ENCODE measurements at places on chromosomes 2 and 18.

DNA sequence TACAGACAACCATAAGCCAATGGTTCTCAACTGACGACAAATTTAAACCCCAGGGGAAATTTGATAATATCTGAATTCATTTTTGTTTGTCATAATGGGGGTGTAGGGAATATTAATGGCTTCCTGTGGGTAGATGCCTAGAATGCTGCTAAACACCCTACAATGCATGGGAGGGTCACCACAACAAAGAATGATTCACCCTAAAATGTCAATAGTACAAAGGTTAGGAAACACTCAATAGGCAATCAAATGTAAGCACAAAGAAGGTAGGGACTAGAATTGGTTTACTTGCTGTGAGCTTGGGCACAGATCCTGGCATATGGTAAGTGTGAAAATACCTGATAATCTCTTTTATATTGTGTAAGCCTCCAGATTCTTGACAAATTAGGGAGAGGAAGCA is 20.1 kb upstream of the FANCL start:
- no peak overlapping the region for H3K27ac ChIP-seq
- no peak for DNase-seq
- no peaks in the 10 kb centered on the region for H3K4me1 ChIP-seq

DNA sequence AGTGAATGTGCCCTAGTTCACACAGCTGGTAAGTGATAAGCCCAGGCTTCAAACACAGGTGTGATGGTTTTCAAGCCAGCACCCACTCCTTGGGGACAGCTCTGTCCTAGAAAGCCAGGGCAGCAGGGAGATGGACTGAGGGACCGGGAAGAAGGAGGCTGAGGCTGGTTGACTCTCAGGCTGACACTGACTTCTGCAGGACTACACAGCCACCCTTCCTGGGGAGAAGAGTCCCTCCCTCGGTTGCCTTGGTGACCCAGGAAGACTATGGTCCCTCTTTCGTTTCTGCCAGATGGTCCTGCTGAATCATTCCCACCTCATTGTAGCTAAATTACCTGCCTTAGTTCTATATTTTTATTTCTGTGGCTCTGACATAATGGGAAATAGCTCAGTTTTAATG is 11.3 kb upstream of the FSHR start:
- H3K27ac ChIP-seq: no peak overlapping the region
- DNase-seq: no peak
- H3K4me3 ChIP-seq: no peak overlapping the region
- no peaks in the 10 kb centered on the region for H3K4me1 ChIP-seq

DNA sequence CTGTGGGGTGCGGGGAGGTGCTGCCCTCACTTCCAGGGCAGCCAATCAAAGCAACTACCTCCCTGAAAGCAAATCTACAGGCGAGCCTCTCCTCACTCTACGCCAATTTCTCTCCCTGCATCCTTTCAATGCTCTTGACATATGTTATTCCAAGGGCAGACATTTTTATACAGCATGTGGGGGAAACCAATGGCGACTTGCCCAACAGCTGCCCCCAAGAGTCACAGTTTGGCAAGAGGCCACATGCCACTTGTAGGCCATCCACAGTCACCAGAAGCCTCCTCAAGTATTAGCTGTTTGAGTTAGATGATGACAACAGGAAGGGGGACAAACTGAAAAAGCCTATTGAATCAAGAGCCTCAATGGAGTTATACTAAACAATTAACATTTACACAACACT is 114.6 kb downstream of the MYO5B start:
- H3K27ac ChIP-seq: peak overlapping the region; percentile 27
- no peaks in the 10 kb centered on the region for H3K36me3 ChIP-seq
- no peak for DNase-seq

DNA sequence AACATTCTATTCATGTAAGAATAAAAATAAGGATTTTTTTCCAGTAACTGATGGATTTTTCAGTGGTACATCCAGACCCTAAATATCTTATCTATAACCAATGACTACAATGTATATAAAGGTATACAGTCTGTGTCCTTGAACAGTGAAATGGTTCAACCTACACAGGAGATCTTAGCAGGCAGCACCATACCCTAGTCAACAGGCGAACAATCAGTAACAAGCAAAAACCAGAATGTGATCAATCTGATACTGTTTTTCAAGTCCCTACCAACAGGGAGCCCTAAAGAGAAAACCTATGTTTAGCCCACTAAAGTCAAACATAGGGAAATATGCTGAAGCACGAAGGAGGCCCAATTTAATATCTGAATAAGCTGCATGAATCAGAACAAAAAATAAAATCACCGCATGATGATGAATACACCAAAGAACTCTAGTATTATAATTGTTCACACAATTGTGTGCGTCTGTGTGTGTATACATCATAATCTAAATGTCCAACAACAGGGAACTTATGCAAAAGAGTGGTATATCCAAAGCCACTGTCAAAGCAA is 26.0 kb downstream of the PTPN2 start:
- H3K4me1 ChIP-seq: peaks cover 9% of the 10 kb centered on the region
- no peak overlapping the region for H3K27ac ChIP-seq
- no peaks in the 10 kb centered on the region for H3K36me3 ChIP-seq
- H3K4me3 ChIP-seq: no peak overlapping the region
- no peaks in the 10 kb centered on the region for H3K27me3 ChIP-seq

DNA sequence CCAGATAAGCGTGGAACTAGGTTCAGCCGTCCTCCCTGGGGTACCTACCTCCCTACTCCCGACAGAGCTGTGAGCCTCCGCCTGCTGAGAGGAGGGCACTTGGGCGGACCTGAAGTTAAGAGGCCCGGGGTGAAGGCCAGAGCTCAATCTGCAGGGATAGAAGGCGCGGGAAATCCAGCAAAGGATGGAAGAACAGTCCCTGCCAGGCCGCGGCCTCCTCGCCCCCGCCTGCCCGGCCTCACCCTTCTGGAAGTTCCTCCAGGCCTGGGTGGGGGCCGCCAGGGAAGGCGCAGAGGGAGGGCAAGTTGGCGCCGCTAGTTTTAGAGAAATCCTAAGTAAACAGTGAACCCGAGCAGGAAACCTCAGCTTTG is 13.0 kb downstream of the EN1 start:
- no peak overlapping the region for H3K27ac ChIP-seq
- no peaks in the 10 kb centered on the region for H3K4me1 ChIP-seq
- H3K36me3 ChIP-seq: no peaks in the 10 kb centered on the region
- no peak for DNase-seq
- H3K27me3 ChIP-seq: no peaks in the 10 kb centered on the region

DNA sequence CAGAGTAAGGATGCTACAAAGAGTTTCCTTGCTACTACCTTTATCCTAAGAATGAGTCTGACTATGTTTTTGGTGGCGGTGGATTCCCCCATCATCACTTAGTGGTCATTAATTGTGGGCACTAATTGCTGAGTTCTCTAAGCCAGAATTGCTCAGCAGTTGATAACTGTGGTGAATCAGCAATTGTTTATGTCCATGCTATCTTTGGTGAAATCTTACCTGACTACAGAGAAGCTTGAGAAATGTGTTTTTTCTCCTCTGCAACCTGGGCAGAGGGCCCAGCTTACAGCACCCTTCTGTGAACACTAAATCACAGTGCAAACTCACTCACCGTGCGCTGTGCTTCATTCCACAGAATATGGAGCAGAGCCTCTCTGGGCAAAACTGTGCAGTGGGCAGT is 683.6 kb downstream of the CNTNAP5 start:
- no peak for DNase-seq
- H3K4me3 ChIP-seq: no peak overlapping the region
- no peaks in the 10 kb centered on the region for H3K27me3 ChIP-seq
- H3K27ac ChIP-seq: no peak overlapping the region

DNA sequence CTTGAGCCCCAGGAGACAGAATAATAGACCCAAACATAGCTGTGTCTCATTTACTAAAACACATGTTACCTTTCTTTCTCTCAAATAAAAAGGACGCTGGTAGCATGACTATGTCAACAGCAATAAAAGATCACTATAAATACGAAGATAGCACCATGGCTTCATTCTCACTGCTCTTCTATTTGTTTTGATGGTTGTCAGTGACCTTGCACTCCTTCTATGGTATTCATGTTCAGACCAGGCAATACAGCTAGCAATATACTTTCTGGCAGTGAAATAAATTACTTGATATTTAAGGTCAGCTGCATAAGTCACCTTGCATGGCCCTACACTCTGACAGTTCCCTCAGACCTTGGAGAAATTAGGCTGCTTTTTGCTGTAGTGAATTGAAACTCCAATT is 263.2 kb upstream of the CDH7 start:
- no peaks in the 10 kb centered on the region for H3K36me3 ChIP-seq
- no peaks in the 10 kb centered on the region for H3K27me3 ChIP-seq
- DNase-seq: no peak
- H3K4me3 ChIP-seq: no peak overlapping the region
- H3K4me1 ChIP-seq: no peaks in the 10 kb centered on the region

DNA sequence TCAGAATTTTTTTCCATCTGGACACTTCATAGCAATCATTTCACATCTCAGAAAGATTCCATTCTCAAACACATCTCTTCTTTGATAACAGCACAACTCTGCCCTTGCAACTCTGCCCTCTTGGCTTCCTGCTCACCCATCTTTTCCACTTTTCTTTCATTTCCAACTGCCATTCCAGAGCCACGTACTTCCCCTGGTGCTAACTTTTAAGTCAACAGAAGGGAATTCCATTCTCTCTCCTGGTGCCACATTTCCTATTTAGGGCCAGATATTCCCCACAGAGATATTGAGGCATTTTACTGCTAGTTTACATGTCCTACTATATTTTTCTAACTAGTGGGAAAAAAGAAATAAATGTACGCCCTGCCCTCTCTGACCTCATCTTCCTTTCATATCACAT is 590.2 kb downstream of the ARHGAP15 start:
- H3K36me3 ChIP-seq: no peaks in the 10 kb centered on the region
- no peaks in the 10 kb centered on the region for H3K27me3 ChIP-seq
- no peaks in the 10 kb centered on the region for H3K4me1 ChIP-seq
- H3K27ac ChIP-seq: no peak overlapping the region
- no peak for DNase-seq
- no peak overlapping the region for H3K4me3 ChIP-seq

DNA sequence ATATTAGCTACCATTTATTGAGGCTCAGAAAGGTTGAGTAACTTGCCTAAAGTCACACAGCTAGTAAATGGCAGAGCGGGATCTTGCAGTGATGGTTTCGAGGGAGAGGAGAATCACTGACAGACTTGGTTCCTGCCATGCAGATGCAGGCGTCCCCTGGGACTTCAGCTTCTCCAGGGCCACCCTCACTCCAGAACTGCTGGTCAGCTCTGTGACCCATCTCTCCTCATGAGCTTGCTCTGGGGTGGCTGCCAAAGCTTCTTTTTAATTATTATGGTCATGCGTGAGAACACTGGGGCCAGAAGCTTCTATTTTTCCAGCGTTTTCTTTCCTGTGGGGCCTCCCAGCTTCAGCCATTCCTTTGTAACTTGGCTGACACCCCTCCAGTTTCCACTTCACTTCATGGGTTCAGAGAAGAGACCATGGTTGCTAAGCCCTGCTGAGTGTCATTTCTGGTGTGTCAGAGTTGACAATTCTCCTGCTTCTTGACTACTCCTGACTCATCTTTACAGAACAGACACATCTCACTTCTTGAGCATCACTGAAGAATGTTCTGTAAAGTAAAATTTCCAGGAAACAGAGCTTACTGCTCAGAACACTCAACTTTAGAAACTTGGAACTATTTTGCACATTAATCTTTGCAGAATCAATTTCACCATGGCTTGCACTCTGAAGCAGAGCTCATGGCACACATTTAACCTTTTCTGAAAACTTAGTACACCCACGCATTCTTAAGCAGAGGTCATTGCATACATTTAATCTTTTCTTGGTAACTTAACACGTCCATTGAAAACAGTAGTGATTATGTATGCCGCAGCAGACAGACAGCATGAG is 70.4 kb downstream of the IL1R2 start:
- H3K4me1 ChIP-seq: peaks cover 33% of the 10 kb centered on the region
- no peak overlapping the region for H3K4me3 ChIP-seq
- no peaks in the 10 kb centered on the region for H3K36me3 ChIP-seq
- no peak for DNase-seq

- H3K4me3 ChIP-seq: no peak overlapping the region
- H3K4me1 ChIP-seq: no peaks in the 10 kb centered on the region
- H3K36me3 ChIP-seq: no peaks in the 10 kb centered on the region
- no peak overlapping the region for H3K27ac ChIP-seq
Measured at GRCh38 chr18:10805587-10806118, 279.8 kb downstream of the NAPG start.

DNA sequence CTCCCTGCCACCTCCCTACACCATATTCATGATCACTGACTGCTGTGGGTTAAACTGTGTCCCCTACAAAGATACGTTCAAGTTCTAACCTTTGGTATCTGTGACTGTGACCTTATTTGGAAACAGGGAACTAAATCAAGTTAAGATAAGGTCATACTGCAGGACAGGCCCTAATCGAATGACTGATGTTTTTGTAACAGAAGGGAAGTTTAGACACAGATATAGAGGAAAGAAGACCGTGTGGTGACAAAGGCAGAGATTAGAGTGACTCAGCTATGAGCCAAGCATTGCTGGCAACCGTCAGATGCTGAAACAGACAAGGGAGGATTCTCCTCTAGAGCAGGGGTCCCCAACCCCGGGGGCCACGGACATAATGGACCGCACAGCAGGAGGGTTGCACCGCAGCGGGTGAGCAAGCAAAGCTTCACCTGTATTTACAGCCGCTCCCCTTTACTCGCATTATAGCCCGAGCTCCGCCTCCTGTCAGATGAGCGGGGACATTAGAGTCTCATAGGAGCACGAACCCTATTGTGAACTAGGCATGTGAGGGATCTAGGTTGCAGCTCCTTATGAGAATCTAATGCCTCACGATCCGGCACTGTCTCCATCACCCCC is 28.9 kb upstream of the RNF152 start:
- H3K27me3 ChIP-seq: no peaks in the 10 kb centered on the region
- H3K4me3 ChIP-seq: no peak overlapping the region
- no peak for DNase-seq
- no peaks in the 10 kb centered on the region for H3K4me1 ChIP-seq

DNA sequence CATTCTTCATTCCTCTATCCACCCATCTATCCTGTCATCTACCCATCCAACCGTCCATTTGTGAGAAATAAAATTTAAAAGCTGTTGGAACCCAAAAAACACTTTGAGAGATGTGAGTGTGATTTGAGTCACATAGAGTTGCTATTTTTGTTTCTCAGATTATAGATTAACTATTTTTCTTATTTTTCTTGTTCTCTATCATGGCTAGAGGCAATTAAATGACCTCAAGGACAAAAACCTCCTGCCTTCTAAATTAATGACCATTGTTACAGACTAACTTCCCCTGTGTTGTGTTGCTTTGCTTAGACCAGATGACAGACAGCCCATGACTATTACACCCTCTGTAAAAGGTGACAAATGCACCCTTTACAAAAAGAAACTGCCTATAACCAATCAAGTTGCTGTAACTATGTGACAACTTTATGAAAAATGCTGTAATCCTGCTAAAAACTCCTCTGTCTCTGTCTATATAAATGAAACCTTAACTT is 207.9 kb upstream of the CXCR4 start:
- no peaks in the 10 kb centered on the region for H3K27me3 ChIP-seq
- H3K36me3 ChIP-seq: no peaks in the 10 kb centered on the region
- DNase-seq: no peak
- no peak overlapping the region for H3K4me3 ChIP-seq
- no peak overlapping the region for H3K27ac ChIP-seq

Data from HCT116 (cell line).